ENCODE measurements at places on chromosomes 7 and 10.

- DNase-seq = no peak
These were observed 78.1 kb downstream of the INHBA start for GRCh38 chr7:41624818-41625217.

DNA sequence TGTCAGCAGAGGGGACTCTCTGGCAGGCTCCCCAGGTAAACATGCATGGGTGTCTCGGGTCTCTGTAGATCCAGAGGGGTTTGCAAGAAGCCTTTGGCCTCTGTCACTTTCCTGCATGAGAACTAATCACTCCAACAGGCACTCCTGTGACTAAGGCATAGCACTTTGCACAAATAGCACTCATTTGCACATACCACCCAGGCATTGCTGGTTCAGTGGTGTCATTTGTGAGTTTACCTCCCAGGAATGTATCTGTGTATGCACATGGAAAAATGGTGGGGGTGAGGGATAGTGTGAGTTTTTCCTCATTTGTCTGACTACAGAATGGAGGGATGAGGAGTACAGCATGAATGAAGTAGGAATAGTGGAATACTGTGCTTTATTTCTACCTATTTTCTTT, 39.5 kb downstream of the CNNM1 start:
- DNase-seq = no peak

DNA sequence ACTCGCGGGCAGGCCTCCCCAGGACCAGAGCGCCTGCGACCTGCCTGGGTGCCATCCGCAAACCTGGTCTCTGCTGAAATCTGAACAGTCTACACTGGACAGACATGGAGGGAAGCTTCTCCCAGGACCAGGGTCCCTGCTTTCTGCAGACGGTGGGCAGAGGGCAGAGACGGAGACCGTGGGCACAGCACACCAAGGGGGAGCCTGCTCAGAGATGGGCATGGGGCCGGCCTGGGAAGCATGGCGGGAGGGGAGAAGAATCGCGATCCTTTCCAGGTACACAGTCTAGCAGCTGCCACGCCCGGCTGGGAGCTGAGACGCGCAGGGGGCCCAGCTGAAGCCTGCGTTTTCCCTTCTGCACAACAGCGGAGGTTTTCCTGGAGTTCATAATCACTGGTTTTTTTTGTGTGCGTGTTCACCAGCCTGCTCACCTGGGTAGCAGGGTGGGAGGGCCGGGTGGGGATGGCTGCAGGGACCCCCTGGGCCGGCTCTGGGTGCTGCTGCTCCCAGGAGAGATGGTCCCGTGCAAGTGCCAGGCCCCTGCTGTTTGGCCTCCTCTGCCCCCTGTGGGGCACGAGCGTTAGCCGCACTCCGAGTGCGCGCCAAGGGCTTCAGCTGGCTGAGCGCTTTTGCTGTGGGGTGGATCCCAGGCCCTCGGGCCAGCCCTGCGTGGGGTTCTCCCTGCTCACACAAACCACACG, 448.8 kb downstream of the DNAJB6 start:
- no peak for DNase-seq

GRCh38 chr10:118332236-118332635, 9.9 kb downstream of the FAM204A start:
- peak; percentile 62 for DNase-seq

DNA sequence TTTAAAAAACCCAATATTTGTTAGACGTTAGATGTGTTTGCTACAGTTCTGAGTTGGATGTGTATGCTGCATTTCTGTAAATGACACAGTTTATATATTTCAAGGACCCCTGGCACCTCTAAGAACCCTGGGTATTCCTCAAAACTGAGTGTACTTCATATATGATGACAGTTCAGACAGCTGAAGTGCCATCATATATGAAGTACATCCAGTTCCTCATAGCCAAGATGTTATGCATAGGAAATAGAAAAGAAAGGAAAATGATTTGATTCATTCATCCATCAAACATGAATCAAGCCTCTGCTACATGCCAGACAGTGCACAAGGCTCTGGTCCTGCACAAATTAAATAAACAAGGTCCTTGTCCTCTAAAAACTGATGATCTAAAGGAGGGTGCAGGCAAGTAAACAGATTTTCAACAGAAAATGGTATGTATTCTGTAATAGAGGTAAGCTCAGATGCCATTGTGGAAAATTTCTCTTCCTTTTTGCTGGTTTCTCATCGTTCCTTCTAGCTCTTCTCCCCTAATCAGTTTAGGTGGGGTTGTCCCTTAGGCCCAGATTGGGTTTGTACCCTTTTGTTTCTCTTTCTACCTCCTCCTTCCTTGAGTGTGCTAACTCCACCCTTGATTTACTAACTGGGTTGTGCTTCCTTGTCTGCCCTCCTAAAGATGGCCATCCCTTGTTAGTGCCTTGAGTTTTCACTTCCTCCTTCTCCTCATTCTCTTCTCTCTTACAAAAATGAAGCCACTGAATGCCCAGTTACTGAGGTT, 25.3 kb upstream of the SMIM30 start:
- peak; percentile 12 for DNase-seq

DNA sequence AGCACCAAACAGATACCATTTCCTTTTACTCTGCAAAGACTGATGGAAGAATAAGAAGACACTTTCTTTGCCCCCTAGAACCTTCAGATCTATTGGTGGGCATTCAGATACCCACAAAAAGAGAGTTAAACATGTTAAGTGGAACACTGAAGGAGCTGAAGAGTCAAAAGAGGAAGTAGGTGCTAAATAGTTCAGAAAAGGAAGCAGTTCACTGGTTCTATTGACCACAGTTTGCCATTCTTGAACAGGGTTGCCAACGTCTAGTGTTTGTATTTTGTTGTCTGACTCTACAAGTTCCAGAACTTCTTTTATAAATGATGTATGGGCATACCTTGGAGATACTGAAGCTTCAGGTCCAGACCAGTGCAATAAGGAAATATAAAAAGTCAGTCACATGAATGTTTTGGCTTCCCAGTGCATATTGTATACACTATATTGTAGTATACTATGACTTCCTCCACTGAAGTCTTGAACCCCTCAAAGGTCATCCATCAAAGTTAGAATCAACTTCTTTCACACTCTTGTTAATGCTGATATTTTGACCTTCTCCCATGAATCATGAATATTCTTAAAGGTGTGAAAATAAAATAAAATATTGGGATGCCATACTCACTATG, 47.5 kb upstream of the AGR3 start:
- DNase-seq = peak; percentile 45
